ENCODE measurements at places on chromosomes 2 and 18.

- no peak for DNase-seq
Measured at GRCh38 chr2:159592441-159592840, 23.9 kb downstream of the BAZ2B start.

DNA sequence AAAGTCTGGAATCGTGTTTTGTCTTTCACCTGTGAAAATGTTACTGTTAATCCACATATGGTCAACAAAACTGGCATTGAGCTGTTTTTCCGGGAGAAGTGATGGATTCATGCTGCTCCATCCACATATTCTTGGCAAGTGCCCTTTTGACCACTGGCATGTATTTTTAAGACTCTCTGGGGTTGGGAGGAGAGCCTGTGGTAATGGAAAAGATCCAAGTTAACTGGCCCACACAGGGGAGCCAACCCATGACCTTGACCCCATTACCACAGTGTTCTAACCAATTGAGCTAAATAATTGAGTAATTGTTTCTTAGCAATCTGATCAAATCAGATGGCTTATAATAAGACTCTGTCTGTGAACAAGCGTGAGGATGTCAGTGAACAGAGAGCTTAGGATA lies 296.2 kb upstream of the NRP2 start:
- no peak for DNase-seq

GRCh38 chr2:100959225-100959880 lies 42.7 kb upstream of the RPL31 start:
- no peak for DNase-seq

DNA sequence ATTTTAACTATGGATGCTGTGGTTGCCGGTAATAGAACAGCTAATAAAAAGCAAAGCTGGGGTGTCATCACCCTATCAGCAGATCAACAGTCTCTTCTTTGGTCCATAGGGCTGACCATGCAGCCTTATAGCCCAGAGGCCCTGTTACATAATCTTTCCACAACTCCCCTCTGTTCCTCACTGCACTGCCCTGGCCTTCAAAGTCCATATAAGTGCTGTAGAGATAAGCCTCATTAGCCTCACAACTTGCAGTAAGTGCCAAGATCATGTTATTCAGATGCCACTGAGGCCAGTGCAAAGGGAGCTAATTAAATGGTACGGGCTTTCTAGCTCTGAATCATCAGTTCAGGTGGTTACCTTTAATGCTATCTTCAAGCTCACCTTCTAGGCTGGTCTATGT lies 89.7 kb upstream of the CXCR4 start:
- DNase-seq = no peak

DNA sequence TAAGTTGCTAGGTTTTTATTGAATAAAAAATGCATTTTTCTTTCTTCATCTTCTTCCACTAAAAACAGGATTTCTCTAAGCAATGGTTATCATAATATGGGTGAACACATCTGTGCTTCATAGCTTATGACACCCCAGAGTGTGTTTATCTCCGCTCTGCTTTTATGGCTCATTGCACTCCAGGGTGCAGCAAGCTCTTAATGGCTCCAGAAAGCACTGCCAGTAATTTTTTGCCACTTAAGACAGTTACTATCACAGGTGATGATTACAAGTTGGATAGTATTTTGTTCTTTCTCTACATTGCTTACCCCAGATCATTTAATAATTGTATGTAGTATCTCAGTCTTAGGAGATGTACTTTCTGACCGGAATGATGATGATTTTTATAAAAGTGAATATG lies 239.3 kb upstream of the CDH20 start:
- no peak for DNase-seq

DNA sequence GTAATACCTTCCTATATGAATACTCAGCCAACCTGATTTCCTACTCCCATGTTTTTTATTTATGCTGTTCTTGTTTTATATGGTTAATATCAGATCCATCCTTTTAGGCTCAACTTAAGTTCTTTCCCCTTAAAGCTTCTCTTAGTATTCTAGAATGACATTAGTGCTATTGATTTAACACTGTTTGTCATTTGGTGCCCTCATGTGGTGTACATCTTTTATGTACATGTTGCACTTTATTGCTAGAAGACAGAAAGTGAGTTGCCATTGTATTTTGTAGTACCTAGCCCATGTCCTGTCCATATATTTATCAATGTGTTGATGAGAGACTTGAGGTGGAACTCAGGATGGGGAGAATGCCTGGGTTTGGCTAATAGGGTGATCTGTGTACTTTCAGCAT lies 2.5 kb downstream of the HTRA2 start:
- no peak for DNase-seq

- DNase-seq = no peak
Measured at GRCh38 chr2:96106991-96107707, 9.2 kb downstream of the ADRA2B start.

- DNase-seq = no peak
Measured at GRCh38 chr2:208265371-208265800, 669 bp upstream of the PIKFYVE start.

GRCh38 chr18:68150961-68151360 lies 563.9 kb downstream of the TMX3 start:
- DNase-seq = no peak

DNA sequence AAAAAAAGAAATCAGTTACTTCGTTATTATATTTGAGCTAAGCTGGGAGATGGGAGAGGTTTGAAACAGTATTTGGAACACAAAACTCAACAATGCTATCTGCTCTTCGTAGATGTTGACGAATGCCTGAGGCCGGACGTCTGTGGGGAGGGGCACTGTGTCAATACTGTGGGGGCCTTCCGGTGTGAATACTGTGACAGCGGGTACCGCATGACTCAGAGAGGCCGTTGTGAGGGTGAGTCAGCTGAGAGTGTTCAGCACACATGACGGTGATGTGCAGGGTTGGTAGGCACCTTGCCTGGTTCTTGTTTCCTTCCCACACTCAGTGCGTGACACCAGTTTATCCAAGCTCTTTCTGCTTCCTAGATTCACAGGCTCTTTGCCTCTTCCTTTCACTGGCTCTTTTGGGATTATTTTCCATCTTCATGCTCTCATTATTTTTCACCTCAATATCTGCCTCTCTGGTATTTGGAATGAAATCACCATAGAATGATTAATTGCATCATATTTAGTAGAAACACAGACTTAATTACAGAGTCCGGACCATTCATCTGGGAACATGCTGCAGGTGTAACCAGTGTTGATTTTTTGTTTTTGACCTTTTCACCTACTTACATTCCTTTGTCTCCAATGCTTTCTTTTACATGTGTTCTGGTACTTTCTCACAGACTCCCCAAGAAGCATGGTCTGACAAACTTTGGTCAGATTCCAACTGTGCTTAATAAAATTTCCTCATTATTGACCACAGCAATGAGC lies 200.6 kb upstream of the RASGRP3 start:
- DNase-seq = no peak

- DNase-seq = no peak
Measured at GRCh38 chr2:145815933-145816332, 1296.0 kb upstream of the ZEB2 start.

- DNase-seq = no peak
Measured at GRCh38 chr2:16413285-16413684, 252.3 kb downstream of the CYRIA start.

DNA sequence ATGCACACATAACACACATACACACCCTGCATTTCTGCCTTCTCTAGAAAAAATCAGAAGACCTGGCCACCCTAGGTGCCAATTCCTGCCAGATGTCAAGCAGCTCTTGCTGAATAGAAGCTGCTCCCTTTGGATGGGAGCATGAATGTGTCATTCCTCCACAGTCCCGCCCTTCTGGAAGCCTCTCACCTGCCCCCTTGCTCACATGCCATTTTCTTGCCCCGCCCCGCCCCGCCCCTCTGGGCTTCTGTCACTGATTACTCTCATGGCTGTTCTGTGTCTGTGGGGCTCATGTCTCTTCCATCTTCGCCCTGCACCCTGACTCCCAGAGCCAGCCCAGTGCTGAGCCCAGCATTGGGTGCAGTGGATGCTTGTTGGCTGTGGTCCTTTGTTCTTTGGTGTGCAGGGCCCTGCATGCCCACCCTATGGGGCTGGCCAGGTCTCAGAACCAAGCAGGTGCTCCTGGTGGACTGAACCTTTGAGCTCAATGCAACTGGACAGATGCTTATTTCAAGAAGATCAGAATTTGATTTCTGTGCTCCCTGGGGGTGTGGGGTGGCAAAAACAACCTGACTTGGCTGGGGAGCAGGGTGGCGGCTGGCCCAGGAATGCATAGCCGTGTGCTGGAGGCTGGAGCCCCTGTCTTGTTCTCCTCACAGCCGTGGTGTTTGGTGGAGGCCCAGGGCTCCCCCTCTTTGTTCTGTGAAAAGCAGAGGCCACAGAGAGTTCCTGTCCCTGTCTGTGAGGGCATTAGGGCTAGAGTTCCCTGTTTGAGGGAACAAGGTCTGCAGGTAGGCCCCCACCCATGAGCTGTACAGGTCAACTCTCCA lies 140.6 kb upstream of the GLI2 start:
- no peak for DNase-seq

DNA sequence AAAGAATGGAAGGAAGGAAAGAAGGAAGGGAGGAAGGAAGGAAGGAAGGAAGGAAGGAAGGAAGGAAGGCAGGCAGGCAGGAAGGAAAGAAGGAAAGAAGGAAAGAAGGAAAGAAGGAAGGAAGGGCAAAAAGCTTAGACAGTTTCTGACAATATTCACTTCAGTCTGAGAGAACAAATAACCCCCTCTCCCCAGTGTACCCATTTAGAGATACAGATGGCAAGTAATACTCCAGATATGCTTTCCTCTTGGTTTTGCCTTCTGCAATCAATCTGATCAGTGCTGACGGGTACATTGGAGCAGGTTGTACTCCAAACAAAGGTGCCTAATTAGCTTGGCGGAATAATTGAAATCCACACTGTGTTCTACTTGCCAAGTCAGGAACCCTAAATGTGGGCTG lies 534.6 kb upstream of the TMEFF2 start:
- no peak for DNase-seq

GRCh38 chr18:70337139-70337972 lies 48.5 kb downstream of the SOCS6 start:
- DNase-seq = no peak

DNA sequence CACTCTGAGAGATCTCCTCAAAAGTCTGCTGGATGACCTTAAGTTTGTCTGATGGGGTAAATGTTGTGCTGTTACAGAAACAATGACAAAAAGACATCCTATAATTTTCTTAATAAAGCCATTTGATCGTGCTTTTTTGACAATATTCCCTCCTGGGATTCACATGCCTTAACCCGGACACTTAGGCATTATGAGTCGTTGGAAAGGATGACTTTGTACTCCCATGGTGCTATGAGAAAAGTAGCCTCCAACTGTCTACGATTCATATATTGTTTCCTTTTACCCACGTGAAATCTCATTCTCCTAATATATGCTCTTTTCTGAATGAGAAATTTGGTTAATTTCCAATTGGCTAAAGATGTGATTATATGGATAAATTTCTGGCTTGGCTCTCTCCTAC lies 6.1 kb upstream of the MPP4 start:
- DNase-seq = no peak

DNA sequence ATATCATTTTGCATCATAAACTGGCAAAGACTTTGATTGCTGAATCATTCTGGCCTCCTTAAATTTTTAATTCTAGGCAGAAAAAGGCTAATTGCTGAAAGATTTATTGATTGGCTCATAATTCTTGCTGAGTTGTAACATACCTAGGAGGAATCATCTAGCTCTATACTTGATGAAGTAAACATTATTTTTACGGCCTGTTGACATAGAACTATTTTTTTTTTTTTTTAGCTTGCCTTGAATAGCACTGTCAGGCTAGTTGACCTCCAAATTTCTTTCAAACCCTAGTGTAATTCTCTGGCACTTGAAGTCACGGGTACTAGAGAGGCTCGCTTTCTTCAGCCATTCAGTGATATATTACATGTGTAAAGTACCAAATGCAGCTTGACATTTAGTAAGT lies 2.8 kb downstream of the SERPINB12 start:
- DNase-seq = no peak

DNA sequence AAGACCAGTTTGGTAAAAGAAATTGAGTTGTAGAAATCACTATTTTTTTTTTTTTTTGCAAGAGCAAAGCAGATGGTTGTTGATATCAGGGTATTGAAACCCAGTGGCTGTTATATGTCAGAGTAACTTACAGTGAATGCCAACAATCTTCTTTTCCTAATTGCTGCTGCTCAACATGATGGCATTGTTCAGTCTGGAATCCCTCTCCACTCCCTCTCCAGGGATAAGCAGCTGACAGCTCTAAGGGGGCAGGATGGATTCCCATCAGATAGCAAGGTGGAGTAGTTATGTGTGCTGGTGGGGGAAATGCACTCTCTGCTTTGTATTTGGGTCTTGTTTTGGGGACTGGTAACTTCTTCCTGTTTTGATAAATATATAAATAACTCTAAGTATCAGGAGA lies 200.0 kb downstream of the PIK3C3 start:
- DNase-seq = no peak

DNA sequence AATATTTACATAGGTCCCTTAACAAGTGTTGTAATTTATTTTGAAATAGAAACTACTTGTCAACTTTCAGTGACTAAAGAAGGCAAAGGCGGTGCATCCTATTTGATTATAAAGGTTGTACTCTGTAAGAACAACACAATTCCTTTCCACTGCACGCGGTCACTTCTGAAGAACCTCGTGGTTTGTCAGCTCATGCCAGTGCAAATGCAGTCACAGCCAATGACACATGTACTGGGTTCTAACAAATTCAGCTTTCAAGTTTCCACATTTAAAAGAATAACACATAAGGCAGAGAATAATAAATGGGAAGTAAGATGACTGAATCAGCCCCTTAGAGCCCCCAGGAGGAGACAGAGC lies 39.7 kb downstream of the CYB5A start:
- DNase-seq = no peak

DNA sequence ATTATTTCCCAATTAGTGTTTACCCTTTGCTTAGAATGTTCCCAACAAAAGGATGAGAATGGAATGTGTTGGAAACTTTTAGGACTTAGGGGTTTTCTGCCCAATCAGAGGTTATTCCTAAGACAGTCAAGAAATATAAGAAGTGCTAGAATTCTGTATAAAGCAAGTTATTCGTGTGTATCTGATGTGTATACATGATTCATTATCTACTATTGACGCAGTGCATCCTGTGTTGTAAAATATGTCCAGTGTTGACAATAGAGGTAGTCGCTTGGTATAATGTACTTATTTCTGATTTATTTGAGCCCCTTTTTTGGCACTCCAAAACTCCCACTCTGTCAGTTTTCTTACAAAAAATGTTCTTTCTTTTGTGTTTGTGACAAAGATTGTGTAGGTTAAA lies 881 bp downstream of the PIKFYVE start:
- DNase-seq = no peak

GRCh38 chr2:216474925-216475670 lies 23.5 kb upstream of the RPL37A start:
- no peak for DNase-seq

DNA sequence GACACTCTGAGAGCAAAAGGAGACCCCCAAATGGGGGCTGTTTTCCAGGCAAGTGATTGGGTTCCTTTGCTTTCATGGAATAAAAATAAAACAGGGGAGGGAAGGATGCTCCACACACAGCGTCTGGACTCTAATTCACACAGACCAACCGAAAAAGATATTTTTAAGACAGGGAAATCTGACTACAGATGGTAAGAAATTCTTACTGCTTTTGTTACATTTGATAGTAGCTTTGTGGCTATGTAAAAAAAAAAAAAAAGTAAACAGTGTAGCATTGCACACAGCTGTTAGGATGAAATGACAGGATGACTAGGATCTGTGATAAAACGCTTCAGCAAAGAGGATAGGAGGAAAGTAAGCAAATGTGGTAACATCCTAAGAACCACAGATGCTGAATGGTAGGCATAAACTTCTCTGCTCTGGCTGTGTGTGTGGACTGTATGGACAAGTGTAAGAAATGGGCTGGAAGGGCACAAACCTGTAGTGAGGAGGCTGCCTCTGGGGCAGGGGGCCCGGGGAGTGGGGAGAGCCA lies 207.6 kb downstream of the ANAPC1 start:
- DNase-seq = no peak

GRCh38 chr18:9043581-9043980 lies 58.9 kb upstream of the NDUFV2 start:
- DNase-seq = no peak
